ENCODE measurements at places on chromosomes 13 and 19.
A peak's percentile ranks its signal among the peaks of the same experiment; 100 is the strongest.

DNA sequence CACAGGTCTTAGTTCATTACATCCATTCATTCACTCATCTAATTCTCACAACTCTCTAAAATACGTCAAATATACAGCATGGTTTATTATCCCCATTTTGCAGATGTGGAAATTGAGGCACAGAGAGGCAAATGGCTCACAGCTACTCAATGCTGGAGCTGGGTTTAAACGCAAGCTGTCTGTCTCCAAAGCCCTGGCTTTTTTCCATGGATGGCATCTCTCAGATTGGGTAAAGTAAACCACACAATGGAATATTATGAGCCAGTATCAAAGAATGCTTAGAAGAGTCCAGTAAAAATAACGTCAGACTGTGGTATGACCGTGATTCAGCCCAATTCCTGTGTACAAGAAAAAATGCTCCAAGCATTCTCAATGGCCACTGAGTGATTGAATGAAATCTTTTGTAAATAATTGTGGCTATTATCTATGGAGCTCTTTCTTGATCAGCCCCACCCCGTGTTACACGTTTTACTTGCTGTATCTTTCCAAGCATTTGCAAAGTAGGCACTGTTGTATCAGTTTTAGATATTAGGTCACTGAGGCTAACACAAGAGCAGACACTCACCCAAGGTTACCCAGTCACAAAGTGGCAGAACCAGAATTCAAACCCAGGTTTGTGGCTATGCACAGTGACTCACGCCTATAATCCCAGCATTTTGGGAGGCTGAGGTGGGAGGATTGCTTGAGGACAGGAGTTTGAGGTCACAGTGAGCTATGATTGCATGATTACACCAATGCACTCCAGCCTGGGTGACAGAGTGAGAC lies 5.5 kb upstream of the ACP7 start:
- DNase-seq, result no peak

GRCh38 chr13:44040818-44041100 lies 161.1 kb downstream of the LACC1 start:
- no peak for DNase-seq

- DNase-seq, result no peak
Observed at GRCh38 chr13:77853703-77854102, 64.9 kb downstream of the EDNRB start.

- DNase-seq, result no peak
Observed at GRCh38 chr13:85529218-85529594, 270.0 kb downstream of the SLITRK6 start.

DNA sequence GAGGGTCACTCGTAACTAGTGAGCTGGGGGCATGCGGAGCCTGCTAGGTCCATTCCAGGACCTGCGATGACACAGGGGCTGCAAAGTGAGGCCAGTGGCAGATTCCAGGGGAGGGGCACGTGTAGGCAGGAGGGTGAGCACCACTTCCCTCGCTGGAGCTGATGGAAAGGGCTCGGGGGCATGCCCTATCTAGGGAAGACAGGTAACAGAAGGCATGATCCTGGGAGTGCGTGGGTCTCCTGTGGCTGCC lies 51.2 kb downstream of the KLF2 start:
- no peak for DNase-seq

DNA sequence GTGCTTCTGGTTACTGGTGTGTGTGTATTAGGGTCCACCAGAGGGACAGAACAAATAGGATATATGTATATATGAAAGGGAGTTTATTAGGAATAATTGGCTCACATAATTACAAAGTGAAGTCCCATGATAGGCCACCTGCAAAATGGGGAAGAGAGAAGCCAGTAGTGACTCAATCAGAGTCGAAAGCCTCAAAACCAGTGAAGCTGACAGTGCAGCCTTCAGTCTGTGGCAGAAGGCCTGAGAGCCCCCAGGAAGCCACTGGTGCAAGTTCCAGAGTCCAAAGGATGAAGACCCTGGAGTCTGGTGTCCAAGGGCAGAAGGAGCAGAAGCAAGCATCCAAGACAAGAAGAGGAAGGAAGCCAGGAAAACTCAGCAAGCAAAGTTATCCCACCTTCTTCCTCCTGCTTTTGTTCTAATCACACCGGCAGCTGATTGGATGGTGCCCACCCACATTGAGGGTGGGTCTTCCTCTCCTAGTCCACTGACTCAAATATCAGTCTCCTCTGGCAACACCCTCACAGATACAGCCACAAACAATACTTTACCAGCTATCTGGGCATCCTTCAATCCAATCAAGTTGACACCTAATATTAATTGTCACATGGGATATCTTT lies 21.7 kb upstream of the SCEL start:
- no peak for DNase-seq

DNA sequence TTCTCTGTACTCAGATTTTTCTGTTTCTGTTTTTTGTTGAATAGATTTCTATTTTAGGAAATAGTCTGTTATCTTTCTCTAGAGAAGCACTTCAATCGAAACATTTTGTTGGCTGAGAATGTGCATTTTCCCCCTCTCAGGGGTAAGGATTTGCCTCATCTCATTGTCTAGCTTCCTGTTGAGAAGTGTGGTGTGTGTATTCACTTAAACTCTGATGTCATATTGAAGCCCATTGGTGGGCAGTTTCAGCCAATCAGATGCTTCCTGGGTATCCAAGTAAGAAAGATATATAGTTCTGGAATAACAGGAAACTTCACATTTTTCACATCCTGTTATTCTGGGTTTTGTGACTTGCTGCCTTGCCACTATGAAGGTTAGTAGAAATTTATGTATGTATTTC lies 87.6 kb downstream of the ARHGEF7 start:
- peak; percentile 26 for DNase-seq

DNA sequence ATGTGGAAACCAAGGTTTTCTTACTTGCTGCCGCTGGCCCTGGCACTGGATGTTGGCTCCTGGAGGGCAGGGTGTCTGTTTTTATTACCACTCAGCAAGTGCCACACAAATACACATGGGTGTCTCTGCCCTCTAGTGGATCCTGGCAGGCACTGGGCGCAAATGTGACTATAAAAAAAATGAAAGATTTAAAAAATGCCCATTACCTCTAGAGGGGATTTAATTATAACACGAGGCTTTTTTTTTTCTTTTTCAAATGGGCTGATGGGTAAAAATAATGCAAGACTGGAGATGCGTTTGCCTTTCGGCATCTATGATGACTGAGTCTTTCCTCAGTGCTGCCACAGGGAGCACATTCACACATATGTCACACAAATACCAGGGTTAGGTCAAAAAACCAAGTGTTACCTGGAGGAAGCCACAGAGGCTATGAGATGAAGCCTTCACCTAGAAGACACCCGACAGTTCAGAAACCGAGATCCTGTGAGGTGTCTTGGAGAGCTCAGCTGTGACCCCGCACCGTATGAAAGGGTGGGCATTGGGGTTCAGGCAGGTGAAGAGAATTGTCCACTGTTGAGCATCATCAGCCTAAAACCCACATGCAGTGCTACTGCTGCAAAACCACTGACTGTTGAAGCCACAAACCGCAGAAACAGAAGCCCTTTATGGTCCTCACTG lies 25.7 kb downstream of the CHAMP1 start:
- peak; percentile 67 for DNase-seq

DNA sequence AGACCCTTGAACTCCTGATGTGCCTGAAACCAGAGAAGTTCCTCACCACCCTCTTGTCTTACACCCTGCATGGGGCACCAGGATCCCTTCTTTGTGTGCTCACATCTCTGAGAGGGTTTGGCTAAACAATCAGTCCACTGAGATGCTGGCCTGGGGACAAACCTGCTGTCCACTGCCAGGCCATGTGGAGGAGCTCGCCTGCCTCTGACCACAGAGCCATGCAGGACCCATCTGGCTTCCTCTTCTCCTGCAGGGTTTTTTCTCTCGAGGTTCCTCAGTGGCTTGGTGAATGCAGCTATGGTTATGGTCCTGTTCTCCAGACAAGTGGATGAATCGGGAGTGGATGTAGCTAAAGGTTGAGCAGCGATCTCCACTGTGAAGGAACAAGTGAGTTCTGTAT lies 49.1 kb upstream of the MEDAG start:
- DNase-seq, result no peak

DNA sequence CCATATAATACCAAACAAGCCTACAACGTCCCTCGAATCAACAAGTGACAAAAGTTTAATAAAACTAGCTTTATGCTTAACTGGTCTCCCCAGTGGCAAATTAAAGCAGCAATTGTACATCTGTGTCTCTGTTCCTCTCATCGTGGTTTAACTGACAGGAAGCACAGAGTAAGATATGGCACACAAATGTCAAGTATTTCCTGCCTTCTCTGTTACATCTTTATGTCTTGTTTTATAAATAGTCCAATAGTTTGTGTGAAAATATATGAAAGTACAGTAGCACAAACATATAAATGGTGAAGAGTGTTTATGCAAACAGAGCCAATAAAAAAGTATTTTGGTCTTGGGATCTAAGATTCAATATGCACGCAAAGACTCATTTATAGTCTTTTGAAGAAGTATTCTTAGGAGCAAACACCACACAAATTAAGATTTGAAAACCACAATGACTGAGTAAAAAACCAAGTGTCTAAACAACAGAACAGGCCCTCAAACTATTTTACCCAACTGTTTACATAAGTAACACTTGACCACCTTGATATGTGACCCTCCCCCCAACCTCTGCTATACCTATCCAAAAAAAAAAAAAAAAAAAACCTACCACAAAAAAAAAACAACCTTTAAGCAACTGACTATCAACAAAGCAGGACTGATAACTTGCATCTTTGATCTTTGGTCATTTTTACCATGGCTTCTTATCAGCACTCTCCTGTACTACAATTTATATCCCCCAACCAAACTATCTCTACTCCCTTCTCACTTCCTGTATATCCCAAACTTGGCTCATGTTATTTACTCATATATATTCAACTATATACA lies 14.0 kb downstream of the ELF1 start:
- DNase-seq, result no peak

DNA sequence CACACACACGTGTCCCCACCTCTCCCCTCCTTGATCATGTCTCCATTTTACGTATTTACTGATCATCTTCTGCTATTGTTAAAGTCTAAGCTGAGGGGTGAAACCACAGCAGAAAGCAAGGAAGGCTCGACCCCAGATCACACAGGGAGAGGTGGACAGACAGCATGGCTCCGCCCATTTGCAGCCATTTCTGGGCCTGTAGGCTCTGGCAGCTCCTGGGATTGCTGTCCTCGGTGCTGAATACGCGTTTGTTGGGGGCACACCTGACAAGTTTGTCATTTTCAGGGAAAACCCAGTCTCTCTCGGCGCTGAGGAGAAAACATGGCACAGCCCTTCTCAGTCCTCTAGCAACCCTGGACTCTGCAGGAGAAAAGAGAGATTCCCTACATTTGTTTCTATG lies 8.0 kb downstream of the TMEM86B start:
- no peak for DNase-seq

GRCh38 chr13:99496184-99497142 lies 4.8 kb upstream of the TM9SF2 start:
- peak; percentile 89 for DNase-seq

- no peak for DNase-seq
Observed at GRCh38 chr13:100512422-100512821, 76.2 kb downstream of the GGACT start.

DNA sequence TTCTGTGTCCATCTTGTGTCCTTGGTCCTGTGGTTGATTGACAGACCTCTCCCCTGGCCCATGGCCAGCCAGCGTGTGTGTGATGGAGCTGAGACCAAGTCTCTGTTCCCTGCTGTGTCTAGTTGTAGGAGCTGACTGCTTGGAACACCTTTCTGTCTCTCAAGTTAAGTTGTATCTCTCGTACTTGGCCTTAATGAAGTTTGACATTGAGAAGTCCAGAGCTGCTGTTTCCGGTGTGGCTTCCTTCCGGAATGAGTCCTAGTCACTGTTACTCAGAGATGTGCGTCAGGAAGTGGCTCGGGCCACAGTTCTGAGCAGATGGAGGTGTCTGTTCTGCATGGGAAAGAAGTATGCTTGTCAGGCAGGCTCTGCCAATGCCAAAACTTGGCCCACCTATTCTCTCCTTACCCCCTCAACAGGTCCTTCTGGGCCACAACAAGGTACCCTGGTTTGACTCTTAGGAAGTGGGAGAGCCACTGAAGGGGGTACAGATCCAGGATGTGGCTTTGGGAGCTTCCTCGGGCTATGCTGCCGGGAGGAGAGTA lies 54.3 kb downstream of the GATAD2A start:
- peak; percentile 75 for DNase-seq

GRCh38 chr13:46168783-46169182 lies 13.2 kb downstream of the LCP1 start:
- DNase-seq, result no peak

GRCh38 chr13:25819856-25820530 lies 231.8 kb downstream of the SHISA2 start:
- no peak for DNase-seq

GRCh38 chr13:40228496-40228895 lies 437.9 kb downstream of the FOXO1 start:
- no peak for DNase-seq

DNA sequence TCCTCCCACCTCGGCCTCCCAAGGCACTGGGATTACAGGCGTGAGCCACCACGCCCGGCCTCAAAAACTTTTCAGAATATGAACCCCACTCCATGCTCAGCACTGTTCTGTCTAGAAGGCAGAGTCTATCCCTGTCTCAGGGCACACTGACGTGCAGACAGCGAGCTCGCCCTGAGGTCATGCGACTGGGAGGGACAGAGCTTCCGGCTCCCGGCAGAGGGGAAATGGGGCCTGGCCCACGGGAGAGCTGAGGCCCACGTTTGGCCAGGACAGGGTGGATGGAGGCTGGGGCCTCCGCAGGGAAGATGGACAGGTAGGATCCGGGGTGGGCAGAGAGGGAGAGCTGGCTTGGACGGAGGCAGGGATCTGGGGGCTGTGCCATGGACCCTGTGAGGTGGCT lies 2.8 kb upstream of the AZU1 start:
- DNase-seq, result no peak

GRCh38 chr13:71378961-71379905 lies 487.8 kb downstream of the DACH1 start:
- DNase-seq, result no peak

DNA sequence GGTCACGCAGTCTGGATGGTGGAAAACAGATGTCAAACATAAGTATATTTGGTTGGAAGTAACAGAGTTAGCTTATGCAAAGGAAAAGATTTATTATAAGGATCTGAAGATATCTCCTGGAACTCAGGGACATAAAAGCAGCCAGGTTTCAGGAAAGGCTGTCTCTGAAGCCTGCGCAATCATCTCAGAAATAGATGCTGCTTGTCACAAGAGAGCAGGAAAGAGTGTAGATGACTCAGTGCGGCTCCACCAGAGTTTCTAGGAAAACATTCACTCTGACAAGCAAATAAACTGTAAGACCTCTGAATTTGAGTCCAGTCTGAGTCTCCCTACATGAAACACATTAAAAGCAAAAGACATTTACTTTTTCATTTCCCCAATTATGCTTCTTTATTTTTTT lies 220.4 kb upstream of the HTR2A start:
- DNase-seq, result no peak

DNA sequence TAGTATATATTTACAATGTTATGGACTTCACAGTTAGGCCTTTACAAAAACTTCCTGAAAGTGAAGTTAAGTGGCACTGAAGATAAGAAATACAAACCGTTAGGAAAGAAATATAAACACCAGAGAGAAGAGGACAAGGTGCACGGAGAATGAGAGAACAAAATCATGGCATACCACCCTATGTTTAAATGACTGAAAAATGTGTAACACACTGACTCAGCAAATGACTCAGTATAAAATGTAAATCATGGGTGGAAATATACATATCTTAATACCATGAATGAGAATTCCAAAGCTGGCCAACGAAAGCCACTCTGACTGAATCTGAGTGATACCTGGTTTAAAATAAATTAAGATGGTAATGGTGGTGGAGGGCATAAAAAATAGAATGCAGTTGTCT lies 260.8 kb downstream of the DNAJC15 start:
- DNase-seq, result no peak

Measured in CD4-positive, alpha-beta T cell treated with Interleukin-1 beta for 1 hour (primary cell).